Osteocyte (in vitro differentiated cells): ENCODE measurements at places on chromosomes 5 and 9. TPM values are rescaled to one million over a fixed set of nuclear protein-coding genes. Genes with fewer than 3 reads are reported as not detected.

- no peak overlapping the region for H3K4me3 ChIP-seq
- no peak for DNase-seq
- H3K27me3 ChIP-seq: no peaks in the 10 kb centered on the region
These were observed 74.4 kb downstream of the LHFPL2 start for GRCh38 chr5:78574131-78574673.

DNA sequence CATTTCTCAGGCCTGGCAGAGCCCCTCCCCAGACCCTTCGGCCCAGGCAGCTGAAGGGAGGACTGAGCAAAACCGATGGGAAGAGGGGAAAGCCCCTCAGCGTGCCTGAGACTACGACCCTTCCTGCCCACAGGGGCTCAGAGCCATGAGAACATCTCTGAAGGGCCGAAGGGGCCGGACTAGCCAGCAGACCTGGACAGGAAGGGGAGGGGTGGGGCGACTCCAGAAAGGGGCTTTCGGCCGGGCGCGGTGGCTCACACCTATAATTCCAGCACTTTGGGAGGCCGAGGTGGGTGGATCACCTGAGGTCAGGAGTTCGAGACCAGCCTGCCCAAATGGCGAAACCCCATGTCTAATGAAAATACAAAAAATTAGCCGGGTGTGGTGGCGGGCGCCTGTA, 85.8 kb upstream of the PHYKPL start:
- H3K27me3 ChIP-seq: no peaks in the 10 kb centered on the region
- H3K4me3 ChIP-seq: no peak overlapping the region
- no peaks in the 10 kb centered on the region for H3K36me3 ChIP-seq
- H3K27ac ChIP-seq: no peak overlapping the region

Gene RNF145
- total RNA-seq: 93.4 and 99.8 TPM in 2 replicates

Gene POU5F2
- total RNA-seq: 1.0 and 1.2 TPM in 2 replicates

- no peaks in the 10 kb centered on the region for H3K27me3 ChIP-seq
- H3K27ac ChIP-seq: peak overlapping the region; percentile 98
- H3K4me1 ChIP-seq: peaks cover 69% of the 10 kb centered on the region
- DNase-seq: no peak
- peaks cover 21% of the 10 kb centered on the region for H3K36me3 ChIP-seq
These were observed 25.1 kb downstream of the RNF145 start for GRCh38 chr5:159184236-159184635.

DNA sequence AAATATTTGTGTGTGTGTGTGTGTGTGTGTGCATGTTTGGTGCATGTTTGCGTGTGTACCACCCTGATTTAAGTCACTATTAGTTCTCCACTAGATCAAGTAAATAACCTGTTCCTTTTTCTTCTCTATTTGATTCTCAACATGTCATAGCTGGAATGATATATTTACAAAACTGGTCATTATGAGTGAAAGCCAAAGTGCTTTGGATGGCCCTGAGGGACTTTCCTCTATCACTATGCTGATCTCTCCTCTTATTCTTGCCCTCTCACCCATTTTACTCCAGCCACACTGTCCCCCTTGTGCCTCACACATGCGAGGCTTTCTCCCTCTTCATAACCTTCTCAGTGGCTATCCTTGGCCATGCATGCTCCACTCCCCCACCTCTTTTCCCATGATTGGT, 144.6 kb upstream of the NMUR2 start:
- H3K27me3 ChIP-seq: no peaks in the 10 kb centered on the region
- no peak overlapping the region for H3K4me3 ChIP-seq
- H3K36me3 ChIP-seq: no peaks in the 10 kb centered on the region
- H3K27ac ChIP-seq: no peak overlapping the region

Gene CCDC192
- total RNA-seq: not detected in 2 replicates

- no peak for DNase-seq
- H3K4me1 ChIP-seq: no peaks in the 10 kb centered on the region
- peaks cover 41% of the 10 kb centered on the region for H3K27me3 ChIP-seq
- H3K36me3 ChIP-seq: no peaks in the 10 kb centered on the region
- H3K4me3 ChIP-seq: no peak overlapping the region
These were observed 17.5 kb downstream of the PRKACG start for GRCh38 chr9:68996462-68996861.

Gene INSYN2B
- 2.7 and 3.1 TPM in 2 replicates for total RNA-seq

- H3K36me3 ChIP-seq: no peaks in the 10 kb centered on the region
- no peaks in the 10 kb centered on the region for H3K4me1 ChIP-seq
- no peak for DNase-seq
- H3K4me3 ChIP-seq: no peak overlapping the region
- peaks cover 13% of the 10 kb centered on the region for H3K27me3 ChIP-seq
These were observed 651.3 kb upstream of the ACO1 start for GRCh38 chr9:31733166-31733565.

Gene FOXD4L5
- total RNA-seq: 0.16 and 0.35 TPM in 2 replicates

Gene SLC46A2
- not detected in 2 replicates for total RNA-seq

Gene OR1J2
- not detected in 2 replicates for total RNA-seq

DNA sequence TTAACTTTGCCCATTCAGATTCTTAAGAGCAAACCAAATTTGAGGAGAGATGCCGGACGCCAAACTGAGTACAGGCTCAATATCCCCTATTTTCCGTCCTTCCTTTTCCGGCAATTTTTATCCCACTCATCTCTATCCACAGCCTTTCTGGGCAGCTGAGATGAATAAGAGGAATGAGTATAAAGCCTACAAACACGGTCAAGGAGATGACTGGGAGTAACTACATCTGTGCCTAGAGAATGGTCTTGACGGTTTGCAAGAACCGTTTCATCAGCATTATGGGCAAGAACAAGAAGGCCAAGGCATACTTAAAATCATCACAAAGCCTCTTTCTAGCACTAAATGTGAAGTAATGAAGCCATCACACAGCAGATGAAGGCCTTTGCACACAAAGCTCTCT, 227.3 kb downstream of the DCP2 start:
- H3K27ac ChIP-seq: no peak overlapping the region
- no peaks in the 10 kb centered on the region for H3K36me3 ChIP-seq
- no peaks in the 10 kb centered on the region for H3K27me3 ChIP-seq
- no peak overlapping the region for H3K4me3 ChIP-seq
- DNase-seq: no peak

DNA sequence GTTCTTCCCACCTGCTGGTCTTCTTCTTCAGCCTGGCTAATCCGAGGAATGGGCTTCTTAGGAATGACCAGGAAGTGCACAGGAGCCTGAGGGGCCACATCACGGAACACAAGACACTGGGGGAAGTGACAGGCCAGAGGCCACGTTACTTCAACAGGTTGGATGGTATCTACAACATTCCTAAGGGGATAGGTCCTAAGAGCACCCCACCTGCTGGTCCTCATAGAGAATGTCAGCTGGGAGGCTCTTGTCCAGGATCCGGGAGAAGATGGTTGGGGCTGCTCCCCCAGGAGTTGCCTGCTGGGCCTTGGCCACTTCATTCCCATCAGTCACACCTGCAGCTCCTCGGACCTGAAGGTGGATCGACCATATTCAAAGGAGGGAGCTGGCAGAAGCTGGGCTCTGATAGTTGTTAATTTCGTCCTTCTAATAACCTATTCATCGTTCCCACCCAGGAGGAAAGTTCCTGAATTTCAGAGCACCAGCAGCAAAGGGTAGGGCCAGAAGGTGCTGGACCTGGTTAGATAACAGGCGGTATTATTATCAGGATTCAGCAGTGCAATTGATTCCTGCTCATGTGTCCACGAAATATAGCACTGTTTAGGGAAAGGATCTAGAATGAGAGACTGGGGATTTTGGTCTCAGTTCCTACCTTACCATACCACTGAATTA, 1.3 kb downstream of the HINT2 start:
- no peaks in the 10 kb centered on the region for H3K36me3 ChIP-seq
- H3K4me3 ChIP-seq: peak overlapping the region; percentile 83
- H3K27me3 ChIP-seq: peaks cover 3% of the 10 kb centered on the region
- DNase-seq: no peak
- peaks cover 36% of the 10 kb centered on the region for H3K4me1 ChIP-seq

Gene ADGRV1
- total RNA-seq: 0.89 and 0.99 TPM in 2 replicates

GRCh38 chr5:159187719-159188118, 21.6 kb downstream of the RNF145 start:
- H3K36me3 ChIP-seq: peaks cover 28% of the 10 kb centered on the region
- DNase-seq: no peak
- no peaks in the 10 kb centered on the region for H3K27me3 ChIP-seq
- H3K4me3 ChIP-seq: no peak overlapping the region

Gene RNF208
- 7.2 and 8.0 TPM in 2 replicates for total RNA-seq

GRCh38 chr5:56247592-56247991, 14.5 kb upstream of the ANKRD55 start:
- peaks cover 35% of the 10 kb centered on the region for H3K4me1 ChIP-seq
- peak overlapping the region; percentile 83 for H3K27ac ChIP-seq
- no peaks in the 10 kb centered on the region for H3K27me3 ChIP-seq
- H3K36me3 ChIP-seq: no peaks in the 10 kb centered on the region
- no peak overlapping the region for H3K4me3 ChIP-seq

- no peaks in the 10 kb centered on the region for H3K27me3 ChIP-seq
- H3K4me1 ChIP-seq: peaks cover 5% of the 10 kb centered on the region
- peaks cover under 1% of the 10 kb centered on the region for H3K36me3 ChIP-seq
- H3K4me3 ChIP-seq: peak within 1 kb of the TSS; percentile 76
These were observed at the start of gene SPACA9 for GRCh38 chr9:132878695-132879456. TSS of gene SPACA9 (plus strand) at chr9:132878898. CDS start at chr9:132883948, 5,050 bp downstream.

GRCh38 chr5:25909163-25909562, 1129.2 kb downstream of the CDH9 start:
- no peaks in the 10 kb centered on the region for H3K4me1 ChIP-seq
- H3K36me3 ChIP-seq: no peaks in the 10 kb centered on the region
- no peaks in the 10 kb centered on the region for H3K27me3 ChIP-seq
- DNase-seq: no peak
- H3K4me3 ChIP-seq: no peak overlapping the region
- H3K27ac ChIP-seq: no peak overlapping the region

DNA sequence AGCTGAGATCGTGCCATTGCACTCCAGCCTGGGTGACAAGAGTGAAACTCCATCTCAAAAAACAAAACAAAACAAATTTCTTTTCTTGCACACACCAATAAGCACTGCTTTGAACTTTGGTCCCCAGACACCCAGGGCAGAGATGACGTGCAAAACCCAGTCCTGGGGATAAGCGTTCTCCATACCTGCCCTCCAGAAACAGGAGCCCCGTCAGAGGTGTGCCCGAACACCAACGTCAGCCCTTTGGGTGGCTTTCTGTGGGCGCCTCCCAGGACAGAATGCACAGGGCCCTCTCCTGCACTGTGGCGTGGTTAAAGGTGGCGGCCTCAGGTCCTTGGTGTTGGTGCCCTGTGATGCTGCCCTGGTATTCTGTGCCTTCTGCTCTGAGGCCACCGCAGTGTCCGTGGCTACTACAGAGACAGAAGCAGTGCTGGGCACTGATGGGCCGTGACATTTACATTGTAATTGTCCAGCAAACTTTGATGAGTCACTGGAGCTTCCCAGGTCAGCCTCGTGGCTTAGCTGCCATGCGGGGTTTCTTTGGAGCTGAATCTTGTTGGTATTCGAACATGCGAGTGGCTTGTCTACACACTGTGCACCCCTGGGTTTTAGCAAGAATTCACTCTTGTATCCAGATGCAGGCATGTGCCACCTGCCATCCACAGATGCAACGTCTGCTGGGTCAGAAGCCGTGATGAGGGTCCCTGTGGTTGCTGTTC, 9.8 kb downstream of the PPP1R26 start:
- DNase-seq: no peak
- no peaks in the 10 kb centered on the region for H3K27me3 ChIP-seq
- no peak overlapping the region for H3K27ac ChIP-seq
- no peak overlapping the region for H3K4me3 ChIP-seq
- peaks cover 13% of the 10 kb centered on the region for H3K36me3 ChIP-seq

Gene DIMT1
- total RNA-seq: 19.5 and 20.3 TPM in 2 replicates

Gene NOTCH1
- 44.9 and 53.6 TPM in 2 replicates for total RNA-seq

DNA sequence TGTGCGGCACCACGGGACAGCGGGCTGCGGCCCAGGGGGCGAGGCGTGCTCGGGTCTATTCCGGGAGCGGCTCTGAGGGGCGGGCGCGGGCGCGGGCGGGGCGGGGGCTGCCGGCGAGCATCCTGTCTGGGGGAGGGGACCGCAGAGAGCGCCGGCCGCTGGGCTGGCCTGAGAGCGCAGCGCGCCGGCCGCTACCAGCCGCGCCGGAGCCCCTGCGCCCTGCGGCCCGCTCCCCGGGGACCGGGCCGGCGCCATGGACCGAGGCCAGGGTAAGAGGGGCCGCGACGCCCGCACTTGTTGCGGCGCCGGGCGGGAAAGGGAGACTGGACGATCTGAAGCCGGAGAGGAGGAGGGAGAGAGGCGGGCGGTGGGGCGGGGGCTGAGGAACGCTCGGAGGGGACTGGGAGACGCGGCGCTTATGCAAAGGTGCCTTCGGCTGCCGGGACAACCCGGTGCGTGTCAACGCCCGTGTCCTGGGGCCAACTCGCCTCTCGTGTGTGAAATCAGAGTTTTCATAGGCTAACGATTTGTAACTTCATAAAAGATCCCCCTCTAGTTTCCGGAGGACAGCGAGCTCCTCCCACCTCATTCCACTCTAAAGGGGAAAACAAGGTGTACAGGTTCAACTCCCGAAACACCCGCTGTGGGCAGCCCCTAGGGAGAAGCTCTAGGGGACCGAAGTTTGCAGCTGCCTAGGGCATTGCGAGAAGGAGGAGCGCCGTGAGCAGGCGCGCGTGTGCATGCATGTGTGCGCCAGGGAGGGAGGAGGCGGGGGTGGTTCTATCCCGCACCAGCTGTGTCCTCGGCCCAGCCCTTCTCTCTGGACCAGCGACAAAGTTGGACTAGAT, at the start of gene AFAP1L1:
TSS of gene AFAP1L1 (plus strand) at position 144 of the 848 bp plus-strand sequence. CDS start at position 254, 110 bp downstream.
- peak within 1 kb of the TSS; percentile 90 for H3K4me3 ChIP-seq
- peaks cover 11% of the 10 kb centered on the region for H3K4me1 ChIP-seq
- no peaks in the 10 kb centered on the region for H3K27me3 ChIP-seq
- no peak for DNase-seq
- peak within 1 kb of the TSS; percentile 60 for H3K27ac ChIP-seq

GRCh38 chr5:65952259-65952658, 25.9 kb downstream of the ERBIN start:
- no peak overlapping the region for H3K4me3 ChIP-seq
- H3K36me3 ChIP-seq: peaks cover 2% of the 10 kb centered on the region
- H3K27ac ChIP-seq: no peak overlapping the region
- DNase-seq: no peak

DNA sequence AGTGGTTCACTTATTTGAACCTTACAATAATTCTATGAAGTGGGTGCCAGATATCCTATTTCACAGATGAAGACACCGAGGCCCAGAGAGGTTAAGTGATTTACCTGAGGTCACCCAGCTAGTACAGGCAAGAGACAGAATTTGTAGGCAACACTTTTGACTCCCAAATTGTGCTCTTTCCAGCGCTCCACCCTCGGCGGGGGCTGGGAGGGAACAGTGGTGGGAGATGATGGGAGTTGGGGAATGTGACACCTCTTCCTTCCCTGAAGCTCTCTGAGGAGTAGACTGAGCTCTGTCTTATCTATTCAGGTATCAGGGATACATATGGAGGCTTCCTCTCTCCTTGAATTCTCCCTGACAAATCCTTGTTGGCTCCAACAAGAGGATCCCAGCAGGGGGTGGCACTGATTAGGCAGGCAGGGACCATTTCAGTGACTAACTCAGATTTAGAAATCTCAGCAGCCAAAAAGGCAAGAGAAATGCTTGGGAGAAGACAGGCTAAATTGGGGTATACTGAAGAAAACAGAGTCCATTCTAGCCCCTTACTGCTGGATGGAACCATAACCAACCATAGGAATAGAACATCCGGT, 95.8 kb upstream of the PANK3 start:
- DNase-seq: no peak
- no peaks in the 10 kb centered on the region for H3K4me1 ChIP-seq
- no peak overlapping the region for H3K4me3 ChIP-seq
- no peak overlapping the region for H3K27ac ChIP-seq

GRCh38 chr9:6619909-6620308, 25.6 kb downstream of the GLDC start:
- H3K36me3 ChIP-seq: no peaks in the 10 kb centered on the region
- no peak overlapping the region for H3K27ac ChIP-seq
- no peak for DNase-seq
- H3K4me1 ChIP-seq: no peaks in the 10 kb centered on the region

Gene MCTP1
- total RNA-seq: 0.50 and 0.67 TPM in 2 replicates

- peaks cover 65% of the 10 kb centered on the region for H3K4me1 ChIP-seq
- no peaks in the 10 kb centered on the region for H3K27me3 ChIP-seq
- H3K36me3 ChIP-seq: peaks cover 15% of the 10 kb centered on the region
- peak overlapping the region; percentile 18 for H3K4me3 ChIP-seq
These were observed 20.8 kb downstream of the TMEM245 start for GRCh38 chr9:109098960-109099308.

Gene DBH
- total RNA-seq: not detected in 2 replicates

Gene GABRB2
- total RNA-seq: not detected in 2 replicates
